AG04450 (cell line): ENCODE measurements at places on chromosomes 11 and 22. TPM values are rescaled to one million over a fixed set of nuclear protein-coding genes. Genes with fewer than 3 reads are reported as not detected.

DNA sequence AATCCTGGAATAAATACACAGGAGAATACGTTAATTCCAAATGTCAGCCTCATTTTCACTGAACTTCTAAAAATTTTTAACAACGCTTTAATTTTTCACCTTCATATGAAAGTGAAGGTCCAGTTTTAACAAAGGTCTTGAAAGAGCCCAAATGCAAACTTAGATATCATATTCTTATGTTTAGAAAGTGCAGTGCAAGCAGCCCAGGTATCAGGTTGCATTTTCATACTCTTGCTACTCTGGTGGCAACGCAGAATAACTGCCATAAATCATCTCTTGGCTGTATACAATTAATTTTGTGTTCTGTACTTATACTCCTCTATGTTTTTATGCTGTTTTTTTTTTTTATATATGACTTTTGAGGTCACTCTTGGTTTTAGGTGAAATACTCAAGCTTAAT is 496.7 kb upstream of the ARHGAP42 start:
- DNase-seq = no peak

- DNase-seq = no peak
Measured at GRCh38 chr22:23125512-23126103, 16.2 kb downstream of the RSPH14 start.

- DNase-seq = no peak
Measured at GRCh38 chr11:66728038-66728692, 851 bp downstream of the SPTBN2 start.

DNA sequence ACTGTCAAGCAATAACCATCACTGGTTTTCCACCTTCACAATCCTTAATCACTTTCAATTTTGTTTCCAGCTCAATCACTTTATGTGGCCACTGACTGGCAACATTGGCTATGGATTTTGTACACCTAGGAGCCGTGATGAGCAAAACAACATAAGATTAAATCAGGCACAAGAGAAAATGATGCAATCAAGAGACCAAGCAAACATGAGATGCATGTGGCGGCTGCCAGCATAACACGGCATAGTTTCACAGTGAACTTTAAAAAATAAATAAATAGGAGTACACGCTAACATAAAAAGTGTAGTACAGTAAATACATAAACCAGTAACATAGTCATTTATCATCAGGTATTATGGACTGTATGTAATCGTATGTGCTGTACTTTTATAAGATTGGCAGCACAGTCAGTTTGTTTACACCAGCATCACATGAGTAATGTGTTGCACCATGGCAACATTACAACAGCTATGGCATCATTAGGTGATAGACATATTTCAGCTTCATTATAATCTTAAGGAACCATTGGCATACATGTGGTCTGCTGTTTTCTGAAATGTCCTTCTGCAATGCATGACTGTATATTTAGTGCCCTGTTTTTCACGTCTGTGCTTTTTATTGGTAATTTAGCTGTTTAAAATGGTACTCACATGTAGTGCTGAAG is 83.3 kb upstream of the PRDM11 start:
- DNase-seq = no peak

- DNase-seq = peak; percentile 1
Measured at GRCh38 chr22:19631899-19632667, 82.2 kb upstream of the SEPTIN5 start.

- DNase-seq = no peak
Measured at GRCh38 chr11:75840522-75840921, 25.5 kb downstream of the UVRAG start.

DNA sequence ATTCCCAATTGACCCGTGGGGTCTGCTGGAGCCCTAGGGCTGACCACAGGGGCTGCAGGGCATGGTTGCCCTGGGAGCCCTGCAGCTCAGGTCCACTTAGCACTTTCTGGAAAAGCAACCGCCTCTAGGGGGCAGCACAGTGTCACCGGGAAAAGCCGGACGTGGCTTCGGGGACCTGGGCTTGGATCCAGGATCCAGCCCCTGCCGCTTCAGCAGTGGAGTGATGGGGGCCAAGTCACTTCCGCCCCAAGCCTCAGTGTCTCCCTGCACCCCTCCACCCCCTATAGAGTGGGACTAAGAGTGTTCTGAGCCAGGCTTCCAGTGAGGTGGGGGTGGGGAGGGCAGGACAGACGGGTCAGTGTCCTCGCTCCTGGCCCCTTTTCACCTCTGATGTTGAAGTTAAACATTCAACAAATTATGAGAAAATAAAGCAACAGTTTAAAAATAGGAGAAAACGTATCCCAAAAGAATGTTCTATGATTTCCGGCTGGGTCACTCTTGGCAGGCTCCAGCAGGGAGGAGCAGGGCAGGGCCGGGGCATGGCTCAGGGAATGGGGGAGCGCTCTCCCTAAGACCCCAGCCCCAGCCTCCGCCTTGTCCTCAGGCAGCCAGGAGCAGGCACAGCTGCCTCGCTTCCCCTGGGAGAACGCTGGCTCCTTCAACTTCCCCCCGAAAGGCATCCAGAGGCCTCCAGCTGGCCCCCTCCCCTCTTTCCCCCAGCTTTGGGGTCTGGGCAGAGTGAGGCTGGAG is 96.5 kb upstream of the FGF3 start:
- no peak for DNase-seq

- no peak for DNase-seq
Measured at GRCh38 chr22:48707763-48708557, 1119.7 kb downstream of the BRD1 start.

- no peak for DNase-seq
Measured at GRCh38 chr11:65506290-65506771, 7.5 kb downstream of the MALAT1 start.

DNA sequence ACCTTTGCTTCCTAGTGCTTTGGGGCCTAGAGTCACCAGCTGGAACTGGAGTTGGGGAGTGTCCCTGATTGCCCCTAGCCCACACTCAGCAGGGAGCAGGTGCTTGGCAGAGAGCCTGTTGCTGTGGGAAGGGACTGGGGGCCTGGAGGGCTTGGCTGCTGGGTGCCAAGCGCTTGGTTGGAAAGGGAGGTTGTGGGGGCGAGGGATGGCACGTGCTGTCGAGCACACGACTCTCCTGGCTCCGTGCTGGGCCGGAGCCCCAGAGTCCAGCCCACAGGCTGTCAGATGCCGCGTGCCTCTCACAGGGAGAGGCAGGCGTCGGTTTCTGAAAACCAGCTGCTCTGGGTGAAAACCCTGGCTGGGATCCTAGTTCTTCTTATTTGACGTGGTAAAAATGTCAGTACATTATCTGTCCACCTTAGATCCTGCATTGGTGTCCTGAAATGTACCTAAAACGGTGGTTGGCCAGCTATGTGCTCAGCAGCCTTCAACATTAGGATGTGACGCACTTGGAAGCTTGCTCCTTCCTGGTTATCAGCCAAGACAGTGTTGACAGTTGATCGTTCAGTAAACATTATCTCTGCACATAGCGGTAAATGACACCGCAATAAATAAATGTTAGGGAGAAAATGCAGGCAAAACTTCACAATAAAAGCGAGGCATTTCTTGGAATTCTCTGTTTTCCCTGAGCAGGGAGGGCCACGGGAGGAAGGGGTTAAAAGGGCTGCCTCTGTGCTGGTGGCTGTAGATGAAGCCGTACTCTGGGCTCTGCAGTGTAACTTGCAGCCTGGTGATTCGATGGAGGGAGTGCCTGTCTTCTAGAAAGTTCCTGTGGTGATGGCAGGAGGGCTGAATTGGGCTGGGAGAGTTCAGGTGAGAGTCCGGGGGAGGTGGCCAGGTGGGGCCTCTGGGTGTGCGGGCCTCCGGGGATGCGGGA is 29.2 kb downstream of the GRAMD4 start:
- peak; percentile 50 for DNase-seq

- DNase-seq = no peak
Measured at GRCh38 chr11:45935349-45936064, 13.1 kb downstream of the LARGE2 start.

- no peak for DNase-seq
Measured at GRCh38 chr11:96045622-96046456, 121.9 kb upstream of the MTMR2 start.

DNA sequence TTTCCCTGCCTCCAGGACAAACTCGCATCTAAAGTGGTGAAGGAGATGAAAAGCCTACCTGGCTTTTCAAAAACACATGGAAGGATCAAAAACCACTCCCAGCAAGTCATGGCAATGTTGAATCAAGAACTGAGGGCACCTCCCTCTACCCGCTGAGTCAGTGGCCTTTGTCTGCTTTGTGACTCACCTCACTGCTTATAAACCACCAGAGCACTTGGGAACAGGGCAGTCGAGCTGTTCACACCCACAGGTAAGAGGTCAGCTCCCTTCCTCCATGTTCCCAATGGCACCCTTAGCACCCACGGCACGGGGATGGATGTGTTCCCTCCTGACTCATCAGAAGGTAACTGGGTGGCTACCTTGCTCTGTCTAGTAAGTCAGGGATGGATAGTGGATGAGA is 21.7 kb downstream of the TENM4 start:
- DNase-seq = no peak

- DNase-seq = no peak
Measured at GRCh38 chr11:84890676-84891075, 736.5 kb downstream of the DLG2 start.

DNA sequence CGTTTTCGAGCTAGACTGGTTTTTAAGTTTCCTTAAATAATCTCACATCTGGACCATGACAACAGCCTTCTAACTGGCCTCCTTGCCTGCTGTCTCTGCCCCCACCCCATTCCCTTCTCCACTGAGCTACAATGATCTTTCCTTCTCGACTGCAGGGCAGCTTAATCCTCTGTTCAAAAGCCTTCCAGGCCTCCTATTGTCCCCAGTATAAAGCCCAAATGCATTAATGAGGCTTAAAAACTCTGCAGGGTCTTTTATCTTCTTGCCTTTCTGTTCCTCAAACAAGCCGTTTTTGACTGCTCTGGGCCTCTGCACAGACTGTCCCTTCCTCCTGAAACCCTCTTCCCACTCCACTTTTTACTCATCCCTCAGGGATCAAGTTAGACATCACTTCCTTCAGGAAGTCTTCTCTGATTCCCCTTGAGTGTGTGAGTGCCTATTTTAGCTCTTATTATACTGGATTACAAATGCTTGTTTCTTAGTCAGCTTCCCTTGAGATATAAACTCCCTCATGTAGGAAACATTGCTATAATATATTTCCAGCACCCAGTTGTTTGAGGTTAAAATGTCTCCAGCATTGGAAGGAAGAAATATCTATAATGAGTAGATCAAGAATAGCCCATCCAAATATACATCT is 23.6 kb upstream of the PAMR1 start:
- no peak for DNase-seq

DNA sequence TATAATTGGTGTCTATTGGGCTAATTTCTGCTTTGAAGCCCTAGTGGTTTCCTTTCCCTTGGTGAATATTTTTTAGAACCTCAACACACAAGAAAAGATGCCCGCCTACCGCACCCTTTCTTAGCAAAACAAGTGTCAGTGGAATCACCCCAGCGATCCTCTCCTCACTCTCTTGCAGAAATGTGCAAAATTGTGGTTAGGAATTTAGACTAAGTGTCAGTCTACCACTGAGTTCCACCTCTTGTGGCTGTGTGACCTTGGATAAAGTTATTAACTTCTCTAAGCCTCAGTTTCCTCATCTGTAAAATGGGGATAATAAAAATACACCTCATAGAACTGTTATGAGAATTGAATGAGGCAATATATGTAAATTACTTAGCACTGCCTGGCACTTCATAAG is 5.3 kb upstream of the JAML start:
- no peak for DNase-seq

- no peak for DNase-seq
Measured at GRCh38 chr11:126115127-126115495, 52.4 kb upstream of the CDON start.

GRCh38 chr11:8020244-8020597 is 33.1 kb downstream of the EIF3F start:
- no peak for DNase-seq

- no peak for DNase-seq
Measured at GRCh38 chr11:78180751-78181150, 7.7 kb downstream of the KCTD21 start.

GRCh38 chr11:32448232-32448631 is 12.9 kb upstream of the WT1 start:
- no peak for DNase-seq

OR8D4 gene
- polyA plus RNA-seq = not detected in 2 replicates

GUCY1A2 gene
- polyA plus RNA-seq = 0.04 TPM in 2 replicates

OR2AT4 gene
- not detected in 2 replicates for polyA plus RNA-seq

SLC1A2 gene
- polyA plus RNA-seq = 0.97 and 1.1 TPM in 2 replicates

GALNT18 gene
- polyA plus RNA-seq = 4.8 and 6.0 TPM in 2 replicates

C11orf16 gene
- not detected in 2 replicates for polyA plus RNA-seq

SLC22A8 gene
- polyA plus RNA-seq = not detected in 2 replicates

GRIA4 gene
- 0.33 and 0.64 TPM in 2 replicates for polyA plus RNA-seq

VSTM5 gene
- 0.55 and 0.57 TPM in 2 replicates for polyA plus RNA-seq

DUSP8 gene
- polyA plus RNA-seq = 1.5 and 2.1 TPM in 2 replicates

TRIM77 gene
- not detected in 2 replicates for polyA plus RNA-seq

FXYD2 gene
- 0.14 TPM in 1 of 2 replicates, not detected in the other for polyA plus RNA-seq

RAB3IL1 gene
- polyA plus RNA-seq = 2.7 and 3.6 TPM in 2 replicates

FAM168A gene
- 21.3 and 23.6 TPM in 2 replicates for polyA plus RNA-seq

HTR3B gene
- not detected in 2 replicates for polyA plus RNA-seq

MIAT gene
- 7.8 and 9.4 TPM in 2 replicates for polyA plus RNA-seq
